ENCODE measurements at places on chromosomes 3 and 15.

DNA sequence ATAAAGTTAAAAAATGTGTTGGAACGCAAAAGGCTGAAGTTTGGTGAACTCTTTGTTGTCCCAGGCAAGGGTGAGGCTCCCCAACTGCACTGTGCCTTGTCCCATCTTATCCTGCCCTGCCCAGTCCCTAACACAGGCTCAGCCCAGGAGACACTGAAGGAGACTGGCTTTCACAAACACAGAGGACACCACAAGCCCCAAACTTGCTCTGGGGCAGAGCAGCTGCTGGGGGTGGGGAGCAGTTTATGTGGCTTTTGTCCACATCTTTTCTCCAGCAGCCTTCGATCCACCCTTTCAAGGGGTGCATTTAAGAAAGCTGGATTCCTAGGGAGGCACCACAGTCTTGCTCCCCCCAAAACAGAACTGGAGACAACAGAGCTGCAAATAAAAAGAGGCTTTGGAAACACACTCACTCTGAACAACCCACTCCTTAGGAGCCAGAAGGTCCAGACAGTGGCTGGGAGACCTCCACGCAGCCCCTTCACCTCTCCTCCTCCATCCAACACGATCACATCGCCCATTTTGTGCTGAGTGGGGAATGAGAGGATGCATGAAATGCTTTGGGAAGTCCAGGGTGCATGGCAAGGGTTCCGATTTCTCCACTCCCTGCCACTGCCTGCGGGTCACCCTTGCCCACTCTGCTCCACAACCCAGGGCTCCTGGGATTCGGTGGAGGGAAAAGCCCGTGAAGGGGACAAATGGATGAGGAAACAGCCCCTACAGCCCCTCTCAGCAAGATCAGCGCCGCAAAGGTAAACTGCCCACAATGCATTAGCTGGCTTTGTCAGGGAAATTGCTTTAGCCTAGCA, 260.5 kb upstream of the TLE3 start:
- no peak for DNase-seq

DNA sequence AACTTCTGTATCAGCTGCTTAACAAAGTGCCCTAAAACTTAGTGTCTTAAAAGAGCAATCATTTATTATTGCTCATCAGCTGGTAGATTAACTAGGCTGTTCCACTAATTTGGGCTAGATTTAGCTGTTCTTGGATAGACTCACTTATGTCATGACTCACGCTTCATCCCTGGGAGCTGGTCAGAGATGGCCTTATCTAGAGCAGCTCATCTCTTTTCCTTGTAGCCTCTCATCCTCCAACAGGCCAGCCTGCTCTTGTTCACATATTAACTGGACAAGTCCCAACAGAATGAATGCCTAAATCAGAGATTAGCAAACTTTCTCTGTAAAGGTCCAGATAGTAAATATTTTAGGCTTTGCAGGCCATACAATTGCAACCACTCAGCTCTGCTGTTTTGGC, 66.9 kb upstream of the PLAAT1 start:
- DNase-seq = no peak

DNA sequence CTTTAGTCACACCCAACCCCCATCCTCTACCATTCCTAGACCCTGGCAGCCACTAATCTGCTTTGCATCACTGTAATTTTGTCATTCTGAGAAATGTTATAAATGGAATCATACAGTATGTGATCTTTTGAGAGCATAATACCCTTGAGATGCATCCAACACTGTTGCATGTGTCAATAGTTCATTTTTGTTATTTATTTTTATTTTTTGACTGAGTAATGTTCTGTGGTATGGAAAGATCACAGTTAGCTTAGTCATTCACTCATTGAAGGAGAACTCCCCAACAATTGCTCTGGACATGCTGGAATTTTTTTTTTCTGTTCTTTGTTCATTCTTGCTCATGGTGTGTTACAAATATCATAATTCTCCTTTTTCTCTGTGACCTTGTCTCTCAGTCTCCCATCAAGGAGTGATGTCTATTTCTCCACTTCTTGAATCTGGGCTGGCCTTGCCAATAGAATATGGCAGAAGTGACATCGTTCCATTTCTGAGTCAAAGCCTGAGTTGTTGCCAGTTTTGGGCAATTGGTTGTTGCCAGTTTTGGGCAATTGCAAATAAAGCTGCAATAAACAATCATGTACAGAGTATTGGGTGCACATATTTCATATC, 6.8 kb upstream of the ADPGK start:
- no peak for DNase-seq

- DNase-seq = no peak
Measured at GRCh38 chr3:177084616-177085015, 112.7 kb downstream of the TBL1XR1 start.

DNA sequence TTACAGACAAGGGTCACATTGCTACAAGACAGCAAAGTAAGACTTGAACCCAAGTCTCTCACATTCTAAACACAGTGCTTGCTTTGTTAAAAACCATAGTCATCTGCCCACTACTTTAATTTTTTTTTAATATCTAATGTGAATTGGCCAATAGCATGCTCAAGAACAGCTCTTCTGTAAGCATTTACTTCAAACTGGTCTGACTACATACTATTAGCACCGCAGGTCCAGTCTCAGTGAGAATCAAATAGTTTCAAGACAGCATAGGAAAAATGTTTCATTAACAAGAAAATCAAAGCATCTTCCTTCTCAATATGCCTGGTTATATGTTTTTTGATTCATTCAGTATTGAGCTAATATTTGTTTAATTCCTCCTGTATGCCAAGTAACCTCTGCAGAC, 419.9 kb downstream of the ERC2 start:
- no peak for DNase-seq

DNA sequence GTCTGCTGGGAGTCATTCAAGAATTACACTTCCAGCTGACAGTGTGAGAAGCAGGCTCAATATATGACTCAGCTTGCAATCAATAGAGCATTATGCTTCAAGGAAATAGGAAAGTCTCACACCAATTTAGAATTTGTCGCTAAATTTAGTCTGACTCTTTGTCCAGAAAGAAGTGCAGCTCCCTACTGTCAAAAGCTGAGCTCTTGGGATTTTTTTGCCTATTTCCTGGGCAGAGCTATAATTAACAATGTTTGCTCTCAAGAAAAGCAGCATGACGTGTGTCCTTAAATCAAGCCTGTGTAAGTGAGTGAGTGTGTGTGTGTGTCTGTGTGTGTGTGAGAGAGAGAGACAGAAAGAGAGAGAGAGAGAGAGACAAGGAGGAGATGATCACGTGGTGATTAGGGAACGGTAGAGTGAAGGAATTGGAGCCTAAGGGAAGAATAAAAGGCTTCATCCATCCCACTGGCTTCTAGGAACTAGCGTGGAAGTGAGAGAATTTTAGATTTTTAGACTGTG, 16.4 kb upstream of the SLC35G2 start:
- peak; percentile 46 for DNase-seq

- DNase-seq = no peak
Measured at GRCh38 chr15:29618586-29618985, 203.7 kb downstream of the TJP1 start.

DNA sequence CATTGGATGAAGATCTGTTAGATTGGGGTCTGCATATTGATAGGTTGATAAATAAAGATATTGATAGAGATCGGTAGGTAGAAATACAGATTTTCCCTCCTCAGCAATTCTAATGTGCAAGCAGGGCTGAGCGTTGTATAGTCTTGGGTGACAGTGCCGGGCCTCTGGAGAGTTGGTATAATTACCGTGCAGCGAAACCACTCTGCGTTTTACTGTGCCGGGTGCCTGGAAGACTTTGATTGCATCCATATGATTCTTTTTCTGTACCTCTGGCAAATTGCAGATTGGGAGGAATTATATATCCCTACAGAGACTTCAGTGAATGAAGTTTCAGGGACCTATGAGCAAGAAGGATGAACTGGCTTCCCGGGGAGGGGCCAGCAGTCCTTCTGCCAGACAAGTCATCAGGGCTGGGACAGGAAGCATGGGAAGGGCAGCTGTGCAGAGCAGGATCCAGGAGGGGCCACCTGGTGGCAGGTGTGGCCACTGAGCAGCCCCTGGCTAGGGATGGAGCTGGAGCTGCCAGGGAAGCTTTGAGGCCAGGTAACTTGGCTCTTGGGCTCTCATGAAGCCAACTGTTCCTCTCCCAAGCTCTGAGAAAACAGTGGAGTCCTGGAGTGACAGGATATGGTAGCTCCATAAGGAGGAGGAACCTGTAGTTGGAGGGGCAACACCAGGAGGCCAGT, 132.5 kb downstream of the APBA2 start:
- no peak for DNase-seq

- peak; percentile 38 for DNase-seq
Measured at GRCh38 chr15:32998979-32999672, 195.4 kb downstream of the FMN1 start.

DNA sequence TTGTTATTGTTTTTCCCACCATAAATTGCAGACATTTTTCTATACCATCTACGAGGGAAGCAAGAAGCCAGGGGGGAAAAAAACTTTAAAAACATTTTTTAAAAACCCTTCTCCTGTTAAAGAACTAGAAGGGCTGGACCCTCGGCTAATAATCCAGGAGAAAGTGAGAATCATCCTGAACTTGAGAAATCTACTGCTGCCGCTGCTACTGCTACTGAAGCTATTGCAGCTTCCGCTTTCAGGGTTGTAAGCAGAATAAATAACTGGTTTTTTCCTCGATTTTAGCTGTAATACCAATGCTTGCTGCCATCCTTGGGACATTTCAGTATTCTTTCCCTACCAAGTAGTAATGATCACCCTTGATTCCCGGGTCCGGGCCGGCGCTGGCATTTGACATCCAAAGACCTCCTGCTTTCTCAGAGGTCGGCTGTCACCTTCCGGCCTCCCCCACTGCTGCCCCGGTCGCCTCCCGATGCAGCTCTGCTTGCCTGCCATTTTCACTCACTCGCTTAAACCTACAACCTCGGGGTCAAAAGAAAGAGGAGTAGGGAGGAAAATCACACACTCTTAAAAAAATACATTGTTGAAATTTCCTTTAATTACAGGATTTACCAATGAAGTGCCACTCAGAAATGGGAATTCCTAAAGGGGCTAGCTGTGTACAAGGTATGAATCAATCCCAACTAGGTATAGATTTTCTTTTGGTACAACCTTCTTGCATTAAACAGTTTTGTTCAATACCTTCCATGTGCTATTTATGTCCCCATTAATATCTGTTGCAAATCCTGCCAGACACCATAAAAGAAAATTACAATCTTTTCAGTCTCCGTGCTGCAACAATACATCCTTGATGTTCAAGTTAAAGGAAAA, 674 bp upstream of the MECOM start:
- no peak for DNase-seq

DNA sequence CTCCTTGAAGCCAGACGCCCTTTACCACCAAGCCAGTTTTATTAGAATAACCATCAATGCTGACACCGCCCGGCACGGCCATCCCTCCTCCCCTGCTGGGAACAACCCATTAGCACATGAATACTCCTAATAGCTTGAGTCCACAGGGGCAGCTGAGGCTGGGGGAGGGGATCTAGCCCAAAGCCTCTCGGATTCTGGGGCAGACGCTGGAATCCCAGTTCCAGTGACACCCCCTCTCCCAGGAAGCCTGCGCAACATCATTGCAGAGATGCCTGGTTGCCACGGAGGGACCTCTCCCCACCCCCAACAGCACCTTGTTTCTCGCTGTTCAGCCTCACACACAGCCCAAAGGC, 1.2 kb upstream of the LINGO1 start:
- DNase-seq = no peak

GRCh38 chr3:196634224-196634623, 5.3 kb upstream of the NRROS start:
- DNase-seq = no peak

DNA sequence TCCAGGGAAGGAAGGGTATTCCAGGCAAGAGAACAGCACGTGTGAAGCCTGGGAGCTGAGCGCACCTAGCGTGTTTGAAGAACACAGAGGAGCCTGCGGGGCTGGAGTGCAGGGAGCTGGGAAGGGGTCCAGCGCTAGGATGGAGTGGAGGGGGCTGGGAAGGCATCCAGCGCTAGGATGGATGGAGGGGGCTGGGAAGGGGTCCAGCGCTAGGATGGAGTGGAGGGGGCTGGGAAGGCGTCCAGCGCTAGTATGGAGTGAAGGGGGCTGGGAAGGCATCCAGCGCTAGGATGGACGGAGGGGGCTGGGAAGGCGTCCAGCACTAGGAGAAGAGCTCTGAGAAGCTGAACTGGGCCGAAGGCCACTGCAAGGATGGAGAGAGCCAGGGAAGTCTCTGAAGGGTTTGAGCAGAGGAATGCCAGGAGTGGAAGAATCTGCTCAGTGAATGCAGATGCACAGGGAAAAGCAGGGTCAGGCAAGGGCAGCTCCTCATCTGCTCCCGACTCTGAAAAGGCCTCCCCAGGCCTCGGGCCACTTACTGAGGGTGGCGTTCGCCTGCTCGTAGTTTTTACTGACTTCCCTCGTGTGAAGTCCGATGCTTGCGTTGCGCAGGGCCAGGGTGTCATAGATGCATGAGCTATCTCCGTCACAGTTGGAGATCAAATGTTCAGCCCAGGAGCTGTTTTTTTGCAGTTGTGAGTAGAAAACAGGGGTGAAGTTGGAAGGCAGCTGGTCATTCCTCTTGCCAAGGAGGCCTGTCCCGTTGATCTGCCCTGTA, 39.8 kb downstream of the MUC20 start:
- DNase-seq = peak; percentile 72

- DNase-seq = no peak
Measured at GRCh38 chr3:169240786-169241486, 422.6 kb downstream of the MECOM start.

DNA sequence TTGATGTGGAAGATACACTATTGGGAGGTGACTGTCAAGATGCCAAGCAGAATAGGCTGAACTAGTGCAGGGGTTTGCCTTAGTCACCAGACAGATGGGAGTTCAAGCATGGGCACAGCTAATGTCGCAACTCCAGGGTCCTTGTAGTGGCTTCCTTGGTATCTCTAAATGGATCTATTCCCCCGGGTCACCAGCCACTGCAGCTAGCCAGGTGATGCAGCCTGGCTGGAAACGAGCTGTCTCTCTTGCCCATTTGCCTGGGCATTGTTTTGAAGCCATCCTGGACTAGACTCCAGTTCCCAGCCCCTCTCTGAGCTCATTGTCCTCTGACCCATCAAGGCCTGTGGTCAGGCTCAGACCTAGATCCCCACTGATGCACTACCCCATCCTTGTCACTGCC, 8.4 kb upstream of the CPEB1 start:
- no peak for DNase-seq

DNA sequence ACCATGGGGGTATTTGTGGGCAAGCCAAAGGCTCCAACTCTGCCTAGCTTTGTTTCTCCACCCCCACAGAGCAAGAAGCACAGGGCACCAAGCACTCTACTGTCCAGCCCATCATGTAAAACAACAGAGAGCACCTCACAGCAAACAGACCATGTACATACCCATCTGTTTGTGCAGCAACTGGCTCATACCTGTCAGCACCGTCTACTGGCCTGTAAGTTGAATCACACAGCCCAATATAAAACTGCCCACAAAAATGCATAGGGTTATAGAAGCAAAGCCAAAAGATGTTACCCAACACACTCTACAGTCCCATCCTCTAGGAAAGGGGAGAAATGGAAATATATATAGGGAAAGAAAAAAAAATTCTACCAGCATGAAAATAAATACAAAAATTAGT, 139.7 kb upstream of the CPNE4 start:
- no peak for DNase-seq

- no peak for DNase-seq
Measured at GRCh38 chr3:111747490-111747889, 111.6 kb upstream of the PHLDB2 start.

GRCh38 chr15:59892985-59893384, 111.1 kb upstream of the FOXB1 start:
- no peak for DNase-seq
